Colonic mucosa (tissue), 4 donors: ENCODE measurements at places on chromosomes 1 and 21. TPM values are rescaled to one million over a fixed set of nuclear protein-coding genes. Genes with fewer than 3 reads are reported as not detected.

Gene SAMD11
- total RNA-seq, result 3.0 TPM

Gene CHRM3
- 11.6 TPM for total RNA-seq

Gene SH2D5
- total RNA-seq, result 0.12 TPM

Gene NAV1
- 24.1 TPM for total RNA-seq

DNA sequence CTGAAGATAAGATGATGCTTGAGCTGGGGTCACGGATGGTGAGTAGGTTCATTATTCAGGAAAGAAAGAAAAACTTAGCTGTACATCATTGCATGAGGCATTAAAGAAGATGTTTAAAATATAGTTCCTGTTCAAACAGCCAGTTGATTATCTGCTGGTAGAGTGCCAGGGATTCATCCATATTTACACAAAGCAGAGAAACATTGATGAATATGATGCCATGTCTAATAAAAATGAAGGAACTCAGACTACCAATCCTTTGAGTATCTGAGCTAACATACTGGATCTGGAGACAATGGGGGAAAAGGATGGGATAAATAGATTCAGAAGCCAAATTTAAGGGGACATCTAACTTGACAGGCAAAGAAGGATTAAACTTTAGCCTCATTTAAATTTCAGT lies 14.6 kb downstream of the TRIM67 start:
- no peak for DNase-seq

Gene B3GALT2
- total RNA-seq, result 0.57 TPM

DNA sequence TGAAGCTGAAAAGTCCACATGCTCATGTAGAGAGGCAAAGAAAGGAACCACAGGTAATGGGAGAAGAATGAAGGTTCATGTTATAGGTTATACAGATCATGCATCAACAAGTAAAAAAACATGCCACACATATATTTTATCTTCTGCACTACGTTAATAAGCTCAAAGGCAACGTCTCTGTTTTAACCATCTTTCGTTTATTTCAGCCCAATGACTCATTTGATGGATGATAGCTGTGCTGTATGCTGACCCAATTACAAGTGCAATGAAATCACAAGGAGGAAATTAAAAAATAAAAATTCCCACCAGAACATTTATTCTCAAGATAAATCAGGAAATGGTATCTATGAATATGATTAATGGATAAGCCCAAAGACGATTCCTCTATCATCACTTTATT lies 24.6 kb downstream of the XCL1 start:
- DNase-seq, result no peak

DNA sequence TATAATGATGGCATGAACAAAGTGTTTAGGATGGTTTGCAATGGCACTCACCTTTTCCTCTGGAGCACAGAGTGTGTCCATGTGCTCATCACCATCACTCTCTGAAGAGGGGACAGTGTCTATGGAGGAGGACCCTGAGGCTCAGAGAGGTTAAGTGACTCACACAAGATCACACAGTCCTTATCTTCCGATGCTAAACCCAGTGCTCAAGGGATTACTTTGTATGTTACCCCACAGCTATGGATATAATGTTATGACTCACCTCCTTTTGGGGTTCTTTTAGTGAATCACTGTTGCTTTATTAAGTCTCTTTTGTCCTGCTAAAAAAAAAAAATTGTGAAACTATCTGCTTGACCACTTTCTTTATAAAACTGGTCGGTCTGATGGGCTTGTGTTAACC lies 67.6 kb downstream of the TENT5C start:
- DNase-seq, result peak; percentile 14

Gene KANK4
- 0.96 TPM for total RNA-seq

GRCh38 chr1:208950206-208950605 lies 633.3 kb upstream of the CAMK1G start:
- no peak for DNase-seq

Gene FCRLA
- total RNA-seq, result 0.50 TPM

Gene GPATCH4
- total RNA-seq, result 31.3 TPM

GRCh38 chr21:33578959-33579542 lies 9.4 kb downstream of the DONSON start:
- no peak for DNase-seq

Gene CCDC181
- not detected for total RNA-seq

GRCh38 chr1:170856455-170856854 lies 78.9 kb upstream of the MROH9 start:
- no peak for DNase-seq

Gene GPR25
- total RNA-seq, result 0.19 TPM

Gene S100A3
- total RNA-seq, result 0.61 TPM

Gene GNAT2
- total RNA-seq, result 0.32 TPM

Gene NBPF10
- 1.9 TPM for total RNA-seq

Gene CYP4A22
- not detected for total RNA-seq
